GM20000 (cell line): ENCODE measurements at places on chromosomes 12 and 14.

DNA sequence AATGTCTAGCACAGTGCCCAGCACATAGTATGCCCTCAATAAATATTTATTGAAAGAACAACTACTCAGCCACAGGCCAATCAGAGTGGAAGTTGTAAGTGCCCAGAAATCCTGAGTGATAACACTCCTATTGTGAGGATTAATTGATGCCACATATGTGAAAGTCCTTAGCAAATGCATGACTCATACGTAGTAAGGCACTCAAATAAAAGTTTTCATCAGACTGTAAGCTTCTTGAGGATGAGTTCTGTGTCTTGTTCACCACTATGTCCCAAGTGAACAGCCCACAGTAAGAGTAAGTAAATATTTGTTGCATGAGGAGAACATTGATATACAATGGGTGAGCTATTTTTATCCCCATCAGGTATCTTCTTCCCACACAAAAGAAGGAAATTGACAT lies 24.7 kb upstream of the ANO6 start:
- DNase-seq = no peak

- no peak for DNase-seq
Observed at GRCh38 chr12:73352826-73353225, 1080.7 kb downstream of the TRHDE start.

GRCh38 chr12:68403296-68403695 lies 71.1 kb upstream of the MDM1 start:
- DNase-seq = no peak

- DNase-seq = peak; percentile 82
Observed at GRCh38 chr14:24339284-24340151, at the start of gene RIPK3. Gene RIPK3 (minus strand): TSS chr14:24339991. CDS start chr14:24339826, 165 bp downstream.

DNA sequence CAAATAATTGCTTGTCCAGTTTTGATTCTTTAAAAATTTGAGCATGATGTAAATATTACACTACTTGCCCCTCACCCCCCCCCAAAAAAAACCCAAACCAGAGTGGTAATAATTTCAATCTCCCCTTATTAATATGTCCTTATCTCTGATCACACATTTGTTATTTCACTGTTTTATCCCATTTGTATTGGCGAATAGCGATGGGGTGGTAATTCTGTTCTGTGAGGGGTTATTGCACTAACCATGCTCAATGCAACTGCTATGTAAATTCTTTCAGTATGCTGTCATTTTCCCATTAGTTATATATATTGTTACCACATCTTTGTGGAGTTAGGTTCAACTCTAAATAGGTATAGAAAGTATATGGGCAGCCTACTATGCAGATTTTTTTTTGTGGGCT lies 1.1 kb downstream of the RIMKLB start:
- no peak for DNase-seq

GRCh38 chr12:80242321-80242720 lies 143.0 kb downstream of the OTOGL start:
- no peak for DNase-seq

- DNase-seq = peak; percentile 62
Observed at GRCh38 chr14:50000380-50001150, 107.7 kb downstream of the ARF6 start.

DNA sequence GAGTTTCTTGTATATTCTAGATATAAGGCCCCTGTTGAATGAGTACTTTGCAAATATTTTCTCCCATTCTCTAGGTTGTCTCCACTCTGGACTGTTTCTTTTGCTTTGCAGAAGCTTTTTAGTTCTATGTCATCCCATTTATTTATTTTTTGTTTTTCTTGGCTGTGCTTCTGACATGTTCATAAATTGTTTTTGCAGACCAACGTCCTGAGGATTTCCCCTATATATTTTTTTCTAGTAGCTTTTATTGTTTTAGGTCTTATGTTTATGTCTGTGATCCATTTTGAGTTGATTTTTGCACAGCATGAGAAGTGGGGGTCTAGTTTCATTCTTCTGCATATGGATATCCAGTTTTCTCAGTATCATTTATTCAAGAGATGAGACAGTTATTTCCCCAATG lies 70.4 kb upstream of the BTG1 start:
- DNase-seq = no peak

GRCh38 chr12:66623455-66623854 lies 55.4 kb downstream of the GRIP1 start:
- DNase-seq = no peak

GRCh38 chr12:42192258-42192657 lies 45.8 kb downstream of the YAF2 start:
- no peak for DNase-seq

GRCh38 chr14:65421201-65421981 lies 8.9 kb downstream of the FUT8 start:
- DNase-seq = no peak

GRCh38 chr14:92890830-92891588 lies 31.9 kb upstream of the CHGA start:
- DNase-seq = no peak

DNA sequence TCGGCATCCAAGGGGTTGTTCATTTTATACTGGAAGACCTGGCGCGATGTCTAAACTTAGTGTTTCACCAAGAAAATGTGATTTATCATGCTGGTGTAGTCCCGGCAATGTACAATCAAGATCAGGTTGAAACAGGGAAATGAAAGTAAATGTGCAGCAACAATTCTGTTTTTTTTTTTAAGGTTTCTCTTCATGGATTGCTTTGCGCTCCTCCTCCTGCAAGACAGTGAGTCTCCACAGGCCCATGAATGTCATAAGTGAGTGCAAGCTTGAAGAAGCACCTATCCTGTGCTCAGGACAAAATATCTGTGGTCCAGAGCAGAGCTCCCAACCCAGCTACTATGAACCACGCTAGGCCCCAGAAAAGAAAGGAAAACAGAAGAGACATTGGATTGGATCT lies 143.4 kb downstream of the KCNK10 start:
- no peak for DNase-seq

GRCh38 chr12:101703487-101703886 lies 6.0 kb downstream of the CHPT1 start:
- DNase-seq = no peak

DNA sequence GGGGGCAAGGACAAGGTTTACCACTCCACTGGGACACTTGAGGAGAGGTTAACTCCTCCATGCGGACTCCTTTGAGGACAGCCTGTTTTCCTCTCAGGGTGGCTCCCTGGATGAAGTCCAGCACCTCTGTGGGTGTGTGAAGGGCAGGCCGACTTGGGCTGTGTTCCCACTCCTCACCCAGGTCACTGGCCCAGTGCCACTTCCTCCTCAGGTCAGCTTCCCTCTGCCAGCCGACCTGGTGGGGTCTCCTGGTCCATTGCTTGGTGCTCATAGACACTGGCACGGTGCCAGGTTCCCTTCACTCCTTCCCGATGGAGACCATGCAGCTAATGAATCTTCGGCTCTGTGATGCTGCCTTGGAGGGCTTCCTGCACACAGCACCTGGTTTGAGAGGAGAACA lies 146.4 kb upstream of the RTL1 start:
- DNase-seq = no peak

- no peak for DNase-seq
Observed at GRCh38 chr12:122054842-122055520, 23.6 kb upstream of the MLXIP start.

GRCh38 chr12:90978117-90978770 lies 23.3 kb upstream of the CCER1 start:
- peak; percentile 26 for DNase-seq

- no peak for DNase-seq
Observed at GRCh38 chr12:13007496-13008233, 7.6 kb upstream of the HEBP1 start.

- DNase-seq = no peak
Observed at GRCh38 chr12:123763093-123763492, 992 bp downstream of the DNAH10 start.

- no peak for DNase-seq
Observed at GRCh38 chr12:84826925-84827324, 85.7 kb downstream of the SLC6A15 start.
